Heart left ventricle (tissue), 16 donors: ENCODE measurements at places on chromosomes 12 and 14. TPM values are rescaled to one million over a fixed set of nuclear protein-coding genes. Genes with fewer than 3 reads are reported as not detected.

Gene RFX4
- not detected for total RNA-seq

Gene FLVCR2
- 11.7 TPM for total RNA-seq

Gene NPAS3
- 0.92 TPM for total RNA-seq

Gene MANSC1
- total RNA-seq = 11.3 TPM

Gene TPI1
- total RNA-seq = 600 TPM

Gene RTL1
- total RNA-seq = not detected

Gene REP15
- 7.9 TPM for total RNA-seq

Gene NGB
- total RNA-seq = not detected

Gene OAS2
- total RNA-seq = 7.3 TPM

Gene NOS1
- total RNA-seq = 0.17 TPM

Gene PELI2
- total RNA-seq = 4.5 TPM

Gene AMDHD1
- total RNA-seq = 1.1 TPM

Gene PSMD9
- total RNA-seq = 32.7 TPM

Gene MAP1LC3B2
- 2.7 TPM for total RNA-seq

Gene OR4K13
- total RNA-seq = not detected

Gene RTN1
- total RNA-seq = 0.85 TPM

Gene FOXM1
- 0.38 TPM for total RNA-seq

Gene SVOP
- 2.9 TPM for total RNA-seq

Gene PSMB11
- not detected for total RNA-seq

Gene MTRFR
- 10.9 TPM for total RNA-seq
